ENCODE measurements at places on chromosomes 4 and X. TPM values are rescaled to one million over a fixed set of nuclear protein-coding genes. Genes with fewer than 3 reads are reported as not detected.

The MAGEB10 gene
- total RNA-seq: 0.17 TPM

The NKX3-2 gene
- 1.2 TPM for total RNA-seq

The PDE6B gene
- total RNA-seq: not detected

The CSAG2 gene
- total RNA-seq: not detected

The KLHL13 gene
- 28.5 TPM for total RNA-seq

The UBE2D3 gene
- total RNA-seq: 454 TPM

The SMIM31 gene
- total RNA-seq: not detected

The MUC7 gene
- not detected for total RNA-seq

The RRH gene
- 0.17 TPM for total RNA-seq

The OTOP1 gene
- total RNA-seq: not detected

The CXCL8 gene
- 0.58 TPM for total RNA-seq

The ARHGEF38 gene
- total RNA-seq: not detected

The ETDA gene
- not detected for total RNA-seq
